Neural progenitor cell (in vitro differentiated cells): ENCODE measurements at places on chromosomes 12 and 14.

DNA sequence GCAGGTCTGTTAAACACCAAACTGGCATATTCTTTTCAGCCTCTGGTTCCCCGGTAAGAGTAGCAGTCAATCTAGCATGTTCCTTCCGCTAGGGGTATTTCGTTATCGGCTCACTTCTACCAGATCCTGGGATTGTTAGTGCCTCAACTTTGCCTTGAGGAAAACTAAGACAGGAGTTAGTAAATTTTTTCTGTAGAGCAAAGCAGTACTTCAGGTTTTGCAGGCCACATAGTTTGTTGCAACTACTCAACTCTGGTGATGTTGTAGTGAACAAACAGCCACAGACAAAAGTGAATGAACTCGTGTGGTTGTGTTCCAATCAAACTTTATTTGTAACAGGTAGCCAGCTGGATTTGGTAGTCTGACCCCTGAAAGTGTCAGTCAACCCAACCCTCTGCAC lies 6.3 kb upstream of the CDH24 start:
- no peaks in the 10 kb centered on the region for H3K27me3 ChIP-seq
- H3K27ac ChIP-seq: peak overlapping the region; percentile 54
- no peak overlapping the region for H3K4me3 ChIP-seq
- H3K4me1 ChIP-seq: peaks cover 27% of the 10 kb centered on the region
- DNase-seq: no peak

DNA sequence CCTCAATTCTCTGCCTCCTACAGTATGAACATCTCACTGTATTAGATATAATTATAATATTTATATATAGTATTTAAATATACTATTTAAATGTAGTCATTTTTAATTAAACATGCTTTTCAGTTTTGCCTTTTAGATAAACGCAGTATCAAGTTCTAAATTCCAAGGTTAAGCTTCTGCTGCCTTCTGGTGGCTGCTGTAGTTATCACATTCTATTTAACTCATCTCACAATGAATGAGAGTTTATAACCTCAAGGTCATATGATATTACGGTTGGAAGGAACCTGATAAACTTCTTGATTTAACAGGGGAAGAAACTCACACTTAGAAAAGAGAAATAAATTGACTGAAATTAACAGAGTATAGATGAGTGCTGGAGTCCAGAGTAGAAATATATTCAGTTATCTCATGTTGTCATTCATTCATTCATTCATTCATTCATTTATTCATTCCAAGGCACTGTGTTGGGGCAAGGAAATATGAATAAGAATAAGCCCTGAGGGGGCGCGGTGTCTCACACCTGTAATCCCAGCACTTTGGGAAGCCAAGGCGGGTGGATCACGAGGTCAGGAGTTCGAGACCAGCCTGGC lies 31.9 kb downstream of the GUCY2C start:
- H3K27me3 ChIP-seq: no peaks in the 10 kb centered on the region
- H3K4me1 ChIP-seq: no peaks in the 10 kb centered on the region
- no peak for DNase-seq
- H3K36me3 ChIP-seq: no peaks in the 10 kb centered on the region

- H3K4me3 ChIP-seq: no peak overlapping the region
- H3K27me3 ChIP-seq: peaks cover 10% of the 10 kb centered on the region
- H3K27ac ChIP-seq: no peak overlapping the region
- no peak for DNase-seq
Observed at GRCh38 chr14:74604911-74605310, 7.1 kb downstream of the LTBP2 start.

DNA sequence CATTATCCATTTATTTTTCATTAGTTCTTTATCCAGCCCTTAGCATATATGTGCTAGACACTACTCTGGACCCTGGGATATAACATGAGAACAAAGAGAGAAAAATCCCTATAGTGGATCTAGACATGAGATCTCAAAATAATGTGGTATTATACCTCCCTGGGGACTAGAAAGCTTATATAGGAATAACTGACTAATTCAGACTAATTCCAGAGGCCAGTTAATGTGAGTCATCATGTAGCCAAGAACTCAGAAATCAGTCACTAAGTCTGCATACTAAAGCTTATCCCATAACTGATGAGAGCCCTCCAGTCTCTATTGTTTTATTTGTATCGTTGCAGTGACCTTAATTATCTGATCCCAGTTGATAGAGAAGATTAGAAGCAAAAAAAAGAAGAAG lies 267.1 kb upstream of the RGS6 start:
- no peak for DNase-seq
- no peak overlapping the region for H3K27ac ChIP-seq
- H3K4me1 ChIP-seq: no peaks in the 10 kb centered on the region
- no peaks in the 10 kb centered on the region for H3K36me3 ChIP-seq

DNA sequence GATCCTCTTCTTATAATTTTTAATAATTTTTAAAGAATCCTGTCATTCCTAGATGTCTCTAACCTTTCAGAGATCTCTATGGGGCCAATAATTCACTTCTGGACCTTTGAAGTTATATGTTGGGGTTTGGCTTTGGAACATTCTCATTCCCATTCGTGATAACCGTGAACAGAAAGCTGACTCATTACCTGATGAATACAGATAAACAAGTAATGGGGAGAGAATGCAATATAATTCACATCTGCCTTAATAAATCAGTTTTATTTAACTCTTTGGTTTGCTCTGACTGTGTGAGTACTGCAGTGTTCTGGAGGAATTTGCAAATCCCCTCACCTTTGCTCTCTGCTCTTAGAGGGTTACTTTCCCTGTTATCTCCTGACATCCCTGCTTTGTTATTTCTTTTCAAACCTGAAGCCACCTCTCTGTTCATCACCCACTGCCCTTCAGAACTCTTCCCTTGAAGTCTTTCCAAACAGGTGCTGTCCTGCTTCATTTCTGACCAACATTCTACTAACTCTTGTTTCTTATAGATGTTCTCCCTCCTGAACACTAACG lies 79.6 kb upstream of the SLC38A2 start:
- H3K36me3 ChIP-seq: no peaks in the 10 kb centered on the region
- DNase-seq: no peak
- H3K4me3 ChIP-seq: no peak overlapping the region
- no peaks in the 10 kb centered on the region for H3K27me3 ChIP-seq
- no peak overlapping the region for H3K27ac ChIP-seq
- peaks cover 10% of the 10 kb centered on the region for H3K4me1 ChIP-seq

DNA sequence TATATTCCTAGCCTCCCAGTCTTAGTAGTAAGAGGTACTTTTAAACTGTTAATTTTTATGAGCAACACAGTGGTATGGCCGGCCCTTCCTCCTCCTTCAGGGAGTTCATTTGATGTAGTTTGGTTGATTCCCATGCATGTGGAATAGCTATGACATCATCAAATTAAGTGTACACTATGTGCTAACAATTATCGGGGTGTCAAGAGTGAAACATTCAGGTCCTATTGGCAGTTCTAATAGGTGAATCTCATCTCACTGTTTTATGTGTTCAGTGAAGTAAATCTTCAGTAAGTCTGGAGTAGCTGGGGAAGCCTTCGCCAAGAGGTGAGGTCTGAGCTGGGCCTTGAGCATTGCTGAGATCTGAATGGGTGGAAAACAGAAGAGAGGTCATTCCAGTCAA lies 656.5 kb downstream of the DIO2 start:
- H3K27ac ChIP-seq: no peak overlapping the region
- no peaks in the 10 kb centered on the region for H3K27me3 ChIP-seq
- H3K36me3 ChIP-seq: no peaks in the 10 kb centered on the region

DNA sequence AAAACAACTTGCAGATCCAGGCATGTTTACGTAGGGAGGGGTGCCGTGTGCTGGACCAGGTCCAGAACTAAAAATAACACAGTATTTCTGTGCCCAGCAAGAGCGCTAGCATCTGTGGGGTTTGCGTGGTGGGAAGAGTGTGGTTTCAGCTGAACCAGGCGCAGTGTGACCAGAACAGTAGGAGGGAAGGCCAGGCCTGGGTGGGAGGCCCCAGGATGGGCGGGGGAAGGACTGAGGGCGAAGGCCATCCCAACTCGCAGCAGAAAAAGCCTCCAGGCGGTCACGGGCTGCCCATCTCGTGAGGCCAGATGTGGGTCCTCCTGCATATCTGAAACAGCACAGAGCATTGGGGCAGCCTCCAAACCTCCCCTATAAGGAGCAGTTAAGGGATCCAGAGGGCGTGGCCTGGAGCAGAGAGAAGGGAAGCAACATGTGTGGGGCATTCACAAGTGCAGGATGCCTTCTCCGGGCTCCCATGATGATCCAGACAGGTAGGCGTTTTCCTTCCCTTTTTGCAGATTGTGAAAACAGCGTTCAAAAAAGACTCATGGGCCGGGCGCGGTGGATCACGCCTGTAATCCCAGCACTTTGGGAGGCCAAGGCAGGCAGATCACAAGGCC lies 17.8 kb upstream of the CD9 start:
- H3K4me3 ChIP-seq: no peak overlapping the region
- peaks cover 11% of the 10 kb centered on the region for H3K4me1 ChIP-seq
- no peaks in the 10 kb centered on the region for H3K36me3 ChIP-seq
- no peaks in the 10 kb centered on the region for H3K27me3 ChIP-seq

DNA sequence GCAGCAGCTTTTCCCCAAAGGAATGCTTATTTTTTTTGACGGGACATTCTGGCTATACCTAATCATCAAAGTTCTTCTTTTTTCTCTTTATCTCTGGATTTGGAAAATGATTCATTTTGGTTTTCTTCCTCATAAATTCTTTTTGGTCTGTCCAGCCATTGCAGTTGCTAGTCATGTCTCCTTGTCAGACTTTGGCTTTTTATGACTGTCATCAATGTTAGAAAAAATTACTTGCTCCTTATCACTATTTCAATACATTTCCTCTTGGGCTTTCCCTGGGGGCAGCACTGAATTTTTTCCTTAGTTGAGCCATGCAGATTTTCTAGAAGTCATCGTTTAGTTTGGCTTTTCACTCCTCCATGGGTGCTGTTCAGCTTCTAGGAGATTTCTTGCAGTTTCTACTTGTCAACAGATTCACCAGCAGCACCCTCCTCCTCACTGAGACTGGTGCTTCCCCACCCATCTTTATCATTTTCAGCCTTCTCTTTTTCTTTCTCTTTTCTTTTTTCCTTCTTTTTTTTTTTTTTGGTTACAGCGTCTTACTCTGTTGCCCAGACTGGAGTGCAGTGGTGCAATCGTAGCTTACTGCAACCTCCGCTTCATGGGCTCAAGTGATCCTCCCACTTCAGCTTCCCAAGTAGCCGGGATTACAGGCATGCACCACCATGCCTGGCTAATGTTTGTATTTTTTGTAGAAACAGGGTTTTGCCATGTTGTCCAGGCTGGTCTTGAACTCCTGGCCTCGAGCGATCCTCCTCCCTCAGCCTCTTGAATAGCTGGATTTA lies 5.2 kb downstream of the ADIPOR2 start:
- no peak for DNase-seq
- no peak overlapping the region for H3K27ac ChIP-seq
- no peaks in the 10 kb centered on the region for H3K27me3 ChIP-seq

GRCh38 chr14:65132855-65133254 lies 30.5 kb upstream of the MAX start:
- no peaks in the 10 kb centered on the region for H3K36me3 ChIP-seq
- H3K27me3 ChIP-seq: no peaks in the 10 kb centered on the region
- no peaks in the 10 kb centered on the region for H3K4me1 ChIP-seq

DNA sequence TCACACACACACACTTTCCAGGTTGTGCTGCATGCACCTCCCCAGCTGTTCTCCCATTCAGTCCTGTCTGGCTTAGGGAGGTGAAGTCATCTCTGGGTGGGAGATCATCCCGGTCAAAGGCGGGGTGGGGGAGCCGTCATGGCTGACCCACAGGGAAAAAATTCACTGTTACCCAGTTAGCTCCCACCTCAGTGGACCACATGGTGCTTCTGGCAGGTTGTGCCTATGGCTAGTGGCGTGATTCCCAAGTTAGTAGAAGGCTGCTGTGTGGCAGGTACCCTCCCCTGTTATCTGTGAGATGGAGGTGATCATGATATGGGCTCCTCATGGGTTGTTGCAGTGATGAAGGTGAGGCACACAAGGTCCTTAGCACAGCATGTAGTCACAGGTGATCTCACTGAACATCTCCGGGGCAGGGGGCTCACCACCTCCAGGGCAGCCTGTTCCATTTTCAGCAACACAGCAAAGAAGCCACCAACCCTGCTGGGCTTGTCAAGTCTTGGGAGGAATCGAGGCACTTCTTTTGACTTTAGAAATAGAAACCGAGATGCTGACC lies 154.9 kb upstream of the CCND2 start:
- H3K36me3 ChIP-seq: no peaks in the 10 kb centered on the region
- H3K4me1 ChIP-seq: peaks cover 6% of the 10 kb centered on the region
- peaks cover 10% of the 10 kb centered on the region for H3K27me3 ChIP-seq
- no peak overlapping the region for H3K27ac ChIP-seq
- DNase-seq: no peak
- no peak overlapping the region for H3K4me3 ChIP-seq

- H3K27me3 ChIP-seq: no peaks in the 10 kb centered on the region
- H3K4me3 ChIP-seq: no peak overlapping the region
- no peaks in the 10 kb centered on the region for H3K4me1 ChIP-seq
- no peak overlapping the region for H3K27ac ChIP-seq
- DNase-seq: no peak
Observed at GRCh38 chr14:53630336-53630735, 326.3 kb downstream of the BMP4 start.

- H3K4me1 ChIP-seq: peaks cover 35% of the 10 kb centered on the region
- no peak overlapping the region for H3K27ac ChIP-seq
- no peak overlapping the region for H3K4me3 ChIP-seq
- DNase-seq: peak; percentile 71
Observed at GRCh38 chr14:76133103-76133502, 18.6 kb upstream of the GPATCH2L start.

- no peaks in the 10 kb centered on the region for H3K27me3 ChIP-seq
- H3K4me1 ChIP-seq: no peaks in the 10 kb centered on the region
- no peak overlapping the region for H3K27ac ChIP-seq
- DNase-seq: no peak
- no peaks in the 10 kb centered on the region for H3K36me3 ChIP-seq
- no peak overlapping the region for H3K4me3 ChIP-seq
Observed at GRCh38 chr14:52801014-52801712, 9.8 kb upstream of the GNPNAT1 start.

GRCh38 chr12:129195081-129195480 lies 341.8 kb downstream of the GLT1D1 start:
- no peaks in the 10 kb centered on the region for H3K4me1 ChIP-seq
- H3K27me3 ChIP-seq: no peaks in the 10 kb centered on the region
- no peak for DNase-seq
- H3K27ac ChIP-seq: no peak overlapping the region
- H3K36me3 ChIP-seq: no peaks in the 10 kb centered on the region

- no peaks in the 10 kb centered on the region for H3K27me3 ChIP-seq
Observed at GRCh38 chr12:6333566-6333965, 8.3 kb downstream of the TNFRSF1A start.

GRCh38 chr14:105413544-105413886 lies 6.1 kb upstream of the MTA1 start:
- H3K27me3 ChIP-seq: peaks cover 71% of the 10 kb centered on the region
- H3K4me3 ChIP-seq: no peak overlapping the region
- no peaks in the 10 kb centered on the region for H3K36me3 ChIP-seq
- no peak overlapping the region for H3K27ac ChIP-seq
